ENCODE measurements at places on chromosomes 3 and 15.
A peak's percentile ranks its signal among the peaks of the same experiment; 100 is the strongest.

GRCh38 chr3:127159543-127159942, 33.4 kb upstream of the PRR23E start:
- no peak for DNase-seq

- no peak for DNase-seq
These were observed 18.7 kb downstream of the WWTR1 start for GRCh38 chr3:149639093-149639486.

GRCh38 chr3:13023971-13024764, 49.1 kb downstream of the IQSEC1 start:
- no peak for DNase-seq

- no peak for DNase-seq
These were observed 205.2 kb upstream of the NANOGP8 start for GRCh38 chr15:35290301-35290721.

DNA sequence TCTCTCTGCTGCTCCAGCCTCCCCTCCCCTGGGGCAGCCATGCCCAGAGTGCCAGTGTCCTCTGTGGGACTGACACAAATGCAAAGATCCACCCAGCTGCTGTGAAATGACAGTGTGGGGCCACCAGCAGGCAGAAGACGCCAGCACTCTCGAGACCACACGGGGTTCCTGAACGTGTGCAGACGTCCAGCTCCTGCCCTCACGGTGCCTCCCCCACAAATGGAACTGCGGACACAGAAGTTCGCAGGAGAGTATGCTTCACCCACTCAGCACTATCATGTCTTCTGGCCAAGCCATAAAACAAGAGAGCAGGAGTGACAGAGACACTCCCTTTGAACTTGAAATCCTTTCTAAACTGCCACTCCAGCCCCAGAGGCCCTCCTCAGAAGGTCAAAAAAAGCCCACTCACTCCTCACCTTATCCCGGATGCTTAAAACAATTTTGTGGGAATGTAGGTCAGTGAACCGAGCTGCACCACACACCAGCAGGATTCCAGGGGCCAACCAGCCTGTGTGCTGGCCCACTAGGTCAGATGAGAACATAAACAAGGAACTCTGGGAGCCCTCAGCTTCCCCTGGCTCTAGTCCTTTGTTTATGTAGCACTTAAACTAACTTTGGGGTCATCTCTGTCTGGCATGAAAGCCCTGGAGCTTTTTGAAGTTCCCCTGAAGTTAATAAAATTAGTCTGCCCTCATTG, 112.6 kb downstream of the DNAJB8 start:
- no peak for DNase-seq

GRCh38 chr15:98380721-98381120, 267.6 kb upstream of the IGF1R start:
- DNase-seq: no peak

GRCh38 chr3:193816656-193817311, 223.8 kb downstream of the OPA1 start:
- no peak for DNase-seq

DNA sequence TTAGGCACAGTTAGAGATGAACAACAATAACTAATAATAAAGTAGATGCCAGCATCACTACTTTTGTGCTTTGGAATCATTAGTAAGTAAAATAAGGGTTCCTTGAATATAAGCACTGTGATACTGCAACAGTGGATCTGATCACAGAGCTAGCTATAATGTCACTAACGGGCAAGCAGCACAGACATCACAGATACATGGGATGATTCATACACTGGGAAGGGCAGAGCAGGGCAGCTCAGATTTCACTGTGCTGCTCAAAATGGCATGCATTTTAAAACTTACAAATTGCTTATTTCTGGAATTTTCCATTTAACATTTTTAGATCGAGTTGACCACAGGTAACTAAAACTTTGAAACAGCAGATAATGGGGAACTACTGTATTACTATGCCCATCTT, 476.6 kb downstream of the FHIT start:
- no peak for DNase-seq

DNA sequence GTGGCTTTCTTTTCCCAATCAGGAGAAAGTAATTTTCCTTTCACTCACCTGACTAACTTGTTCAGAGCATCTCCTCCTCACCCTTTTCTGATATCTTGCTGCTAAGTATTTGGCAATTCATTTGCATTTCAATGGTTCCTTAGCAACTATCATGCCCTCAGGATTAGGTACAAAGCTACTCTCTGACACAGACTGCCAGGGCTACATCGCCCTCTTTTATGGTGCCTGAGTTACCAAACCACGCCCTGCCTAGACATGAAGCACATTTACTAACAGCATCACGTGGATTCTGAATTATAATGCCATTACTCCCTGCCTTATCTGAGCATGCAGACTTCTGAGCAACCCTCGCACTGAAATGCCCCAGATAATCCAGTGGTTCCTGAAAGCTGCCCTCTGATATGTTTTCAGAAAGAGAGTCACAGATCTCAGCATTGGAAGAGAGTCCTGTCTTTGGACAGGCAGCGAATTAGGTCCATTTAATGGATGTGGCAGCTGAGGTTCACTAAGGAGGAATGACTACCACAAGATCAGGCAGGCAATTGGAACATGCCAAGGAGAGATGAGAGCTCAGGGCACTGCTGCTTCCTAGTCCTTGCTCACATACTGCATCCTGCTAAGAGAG, 14.5 kb downstream of the EPHB1 start:
- DNase-seq: no peak

GRCh38 chr3:63364910-63365309, 86.8 kb downstream of the SYNPR start:
- DNase-seq: no peak

DNA sequence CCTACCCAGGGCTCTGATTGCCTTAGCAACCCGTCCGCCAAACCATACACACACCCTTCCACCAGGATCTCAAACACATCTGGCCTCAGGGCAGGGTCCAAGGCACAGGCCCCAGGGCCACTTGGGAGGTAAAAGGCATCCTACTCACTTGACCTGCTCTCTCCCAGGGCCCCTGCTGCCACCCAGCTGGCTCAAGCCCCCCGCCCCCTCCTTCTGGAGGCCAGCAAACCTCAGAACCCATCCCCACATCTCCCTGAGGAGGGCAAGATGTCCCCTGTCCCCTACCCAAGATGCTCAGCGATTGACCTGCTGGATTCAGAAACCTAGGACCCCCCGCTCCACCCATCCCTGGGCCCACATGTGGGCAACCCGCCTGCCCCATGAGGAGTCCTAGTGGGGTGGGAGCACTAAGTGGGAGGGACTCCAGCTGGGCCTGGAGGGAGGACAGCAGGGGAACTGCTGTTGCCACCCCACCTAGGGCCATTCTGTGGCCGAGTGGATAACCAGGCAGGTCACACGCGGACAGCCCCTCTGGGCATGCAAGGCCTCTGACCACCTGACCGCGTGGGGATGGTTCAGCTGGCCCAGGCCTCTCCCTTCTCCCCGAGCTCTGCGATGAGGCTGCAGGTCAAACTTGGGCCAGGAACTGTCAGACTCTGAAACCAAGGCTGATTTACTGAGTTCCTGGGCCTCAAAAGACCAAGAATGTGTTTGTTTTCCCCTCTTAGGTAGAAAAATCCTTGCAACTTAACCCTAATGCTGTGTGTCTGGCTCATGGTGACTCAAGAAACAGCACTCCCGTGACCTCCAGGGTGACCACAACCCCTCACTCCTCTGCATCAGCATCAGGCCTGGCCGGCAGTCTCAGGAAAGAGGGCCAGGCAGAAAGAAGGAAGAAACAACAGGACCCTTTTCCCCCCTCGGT, 4.2 kb downstream of the MFGE8 start:
- no peak for DNase-seq

DNA sequence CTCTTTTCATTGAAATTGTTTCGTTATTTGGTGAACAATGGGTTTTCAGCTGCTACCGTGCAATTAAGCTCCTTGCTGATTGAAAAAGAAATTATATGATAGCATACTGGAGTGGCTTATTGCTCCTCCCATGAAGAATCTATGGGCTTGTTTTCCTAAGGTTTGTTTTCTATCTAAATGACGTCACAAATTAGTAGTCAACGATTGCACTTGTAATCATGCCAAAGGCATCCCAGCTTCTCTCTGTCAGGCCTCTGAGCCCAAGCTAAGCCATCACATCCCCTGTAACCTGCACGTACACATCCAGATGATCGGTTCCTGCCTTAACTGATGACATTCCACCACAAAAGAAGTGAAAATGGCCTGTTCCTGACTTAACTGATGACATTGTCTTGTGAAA, 388.0 kb upstream of the LMCD1 start:
- no peak for DNase-seq

GRCh38 chr3:177135841-177136492, 61.3 kb downstream of the TBL1XR1 start:
- no peak for DNase-seq

GRCh38 chr15:44058126-44058525, 136.9 kb downstream of the FRMD5 start:
- DNase-seq: no peak

DNA sequence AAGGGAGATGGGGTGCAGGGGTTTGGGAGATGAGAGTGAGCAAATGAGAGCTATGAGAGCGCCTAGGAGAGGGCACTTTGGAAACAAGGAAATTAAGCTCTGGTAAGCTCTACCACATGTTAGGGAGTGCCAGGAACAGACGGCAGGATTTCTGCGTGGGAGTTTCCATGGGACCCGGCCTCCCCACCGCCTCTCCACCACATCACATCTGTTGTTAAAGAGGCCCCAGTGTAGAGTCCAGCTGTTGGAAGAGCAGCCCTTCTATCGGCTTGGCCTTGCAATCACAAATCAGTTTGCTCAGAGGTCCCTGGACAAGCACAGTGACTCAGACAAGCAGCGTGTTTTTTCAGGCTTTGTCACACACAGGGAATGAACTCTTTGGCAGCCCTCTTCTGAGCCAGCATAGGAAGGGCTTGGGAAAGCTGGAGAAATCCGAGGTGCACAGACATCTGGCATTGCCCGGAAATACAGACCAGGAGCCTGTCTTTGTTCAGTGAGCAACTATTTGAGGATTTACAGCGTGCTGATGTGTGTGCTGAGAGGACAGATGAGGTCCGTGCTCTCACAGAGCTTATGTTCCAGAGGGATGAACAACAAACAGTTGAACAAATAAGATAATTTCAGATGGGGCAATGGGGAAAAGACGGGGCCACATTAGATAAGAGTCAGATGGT, 370.6 kb upstream of the PROK2 start:
- DNase-seq: no peak

DNA sequence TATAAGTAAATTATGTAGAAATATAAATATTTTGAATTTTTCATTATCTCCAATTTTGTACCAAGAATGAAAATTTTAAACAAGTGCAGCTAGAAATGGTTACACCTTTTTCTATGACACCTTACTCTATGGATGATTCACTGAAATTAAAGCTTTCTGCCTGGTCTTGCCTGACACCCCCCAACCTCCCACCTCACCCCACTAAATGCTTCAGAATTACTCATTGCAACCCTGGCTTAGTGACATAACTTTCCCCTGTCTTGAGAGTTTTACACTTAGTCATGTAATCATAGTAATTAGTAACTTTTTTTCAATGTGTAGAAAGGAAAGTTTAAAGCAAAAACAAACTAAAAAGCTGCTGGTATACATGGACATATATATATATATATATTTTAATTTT, 42.0 kb upstream of the MEIS2 start:
- no peak for DNase-seq

- no peak for DNase-seq
These were observed 10.2 kb upstream of the CPOX start for GRCh38 chr3:98603580-98603979.

DNA sequence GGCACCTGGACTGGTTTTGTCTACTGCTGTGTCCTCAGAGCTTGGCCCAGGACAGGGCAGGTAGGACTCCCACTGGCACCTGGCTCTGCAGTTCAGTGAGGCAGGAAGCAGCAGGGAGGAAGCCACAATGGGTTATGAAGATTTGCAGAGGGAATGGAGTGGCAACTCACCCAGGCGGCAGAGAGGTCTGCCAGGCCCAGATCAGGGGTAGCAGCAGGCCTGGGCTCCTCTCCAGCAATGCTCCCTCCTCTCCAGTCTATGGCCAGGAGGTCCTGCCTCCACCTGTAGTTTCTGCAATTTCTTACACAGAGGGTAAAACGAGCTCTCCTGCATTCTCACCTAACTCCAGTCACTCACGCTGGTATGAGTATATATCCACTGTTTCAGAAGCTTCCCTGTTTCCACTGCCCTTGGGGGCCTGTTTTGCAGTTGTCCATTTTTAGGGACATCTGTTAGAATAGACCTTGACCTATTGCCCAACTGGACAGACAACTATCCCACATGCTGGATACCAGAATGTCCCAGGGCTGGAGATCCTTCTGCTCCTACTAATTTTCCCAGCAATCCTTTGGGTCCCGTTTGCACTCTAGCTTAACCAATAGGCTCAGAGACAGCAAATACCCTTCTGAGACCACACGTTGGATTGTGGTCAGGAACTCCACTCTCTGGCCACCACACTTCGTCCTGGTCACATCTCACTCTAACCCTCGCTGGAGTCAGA, 35.2 kb downstream of the HMCES start:
- DNase-seq: peak; percentile 20

- DNase-seq: peak; percentile 32
These were observed 21.0 kb downstream of the RARB start for GRCh38 chr3:25448750-25449692.

DNA sequence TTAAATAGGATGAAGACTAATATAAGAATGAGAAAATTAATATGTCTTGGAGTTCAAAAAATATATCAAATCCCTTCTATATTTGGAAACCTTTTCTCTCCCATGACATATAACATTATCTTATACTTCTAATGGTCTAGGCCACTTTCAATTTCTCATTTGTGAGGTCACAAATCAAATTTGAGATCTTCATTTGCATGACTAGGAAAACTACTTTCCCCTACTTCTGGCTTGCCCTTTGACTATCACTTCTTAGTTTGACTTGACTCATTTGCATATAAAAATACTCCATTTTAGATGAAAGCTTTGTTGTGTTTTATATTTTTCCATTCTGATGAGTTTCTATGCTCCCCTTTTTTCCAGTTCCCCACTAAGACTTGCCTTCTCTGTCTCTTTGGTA, 598.6 kb upstream of the TBL1XR1 start:
- DNase-seq: no peak

- no peak for DNase-seq
These were observed 3.6 kb downstream of the PRICKLE2 start for GRCh38 chr3:64221571-64222257.

- DNase-seq: no peak
These were observed 426.5 kb upstream of the RASGRP1 start for GRCh38 chr15:38991126-38991525.

GRCh38 chr3:82376883-82377282, 615.4 kb upstream of the GBE1 start:
- DNase-seq: no peak
